ENCODE measurements at places on chromosomes 2 and 18. TPM values are rescaled to one million over a fixed set of nuclear protein-coding genes. Genes with fewer than 3 reads are reported as not detected.

- DNase-seq = no peak
Measured at GRCh38 chr2:208620487-208620978, 213.9 kb downstream of the PTH2R start.

Gene IL36A
- total RNA-seq = not detected

DNA sequence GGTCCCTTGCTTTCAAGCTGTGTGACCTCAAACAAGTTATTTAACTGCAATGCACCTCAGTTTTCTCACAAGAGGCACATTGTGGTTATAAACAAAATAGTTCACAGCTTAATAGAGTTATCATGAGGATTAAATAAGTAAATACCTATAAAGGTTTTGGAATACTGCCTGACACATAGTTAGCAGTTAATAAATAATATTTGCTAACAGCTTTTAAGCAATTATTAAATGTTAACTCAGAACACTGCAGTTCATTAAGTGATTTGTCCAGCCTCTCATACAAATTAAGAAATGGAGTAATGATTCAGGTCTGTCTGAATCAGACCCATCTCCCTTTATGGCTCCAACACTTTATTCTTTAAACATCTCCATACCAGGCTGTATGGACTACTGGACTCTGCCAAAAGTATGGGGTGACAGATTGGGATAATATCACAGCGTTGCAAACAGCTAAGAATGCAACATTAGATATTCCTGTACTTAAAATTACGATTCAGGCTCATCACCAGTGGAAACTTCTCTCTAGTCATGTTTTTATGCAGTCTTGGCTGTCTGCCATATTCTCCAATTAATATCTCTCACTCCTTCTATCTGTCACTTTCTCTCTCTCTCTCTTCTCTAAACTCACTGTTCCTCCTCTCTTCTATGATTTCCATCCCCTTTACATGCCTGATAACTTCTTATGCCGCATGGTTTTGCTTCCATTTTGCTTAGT lies 370.6 kb upstream of the UBE2E3 start:
- no peak for DNase-seq

Gene ECEL1
- total RNA-seq = 0.55 TPM

DNA sequence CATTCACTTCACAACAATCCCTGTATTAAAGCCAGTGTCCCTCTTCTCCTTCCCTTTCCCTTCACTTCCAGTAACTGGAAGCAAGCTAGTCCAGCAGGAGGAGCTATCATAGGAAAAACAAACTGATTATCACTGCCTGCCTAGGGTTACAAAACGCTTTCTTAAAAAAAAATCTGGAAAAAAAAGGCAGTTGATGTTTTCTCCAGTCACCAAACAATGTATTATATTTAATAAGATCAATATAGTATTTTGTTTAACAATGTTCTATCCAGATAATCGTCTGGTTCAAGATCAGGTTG lies 78.8 kb upstream of the ITGB6 start:
- DNase-seq = no peak

- DNase-seq = no peak
Measured at GRCh38 chr2:40363631-40364030, 88.3 kb downstream of the SLC8A1 start.

All from gastrocnemius medialis (tissue), 4 donors.